ENCODE measurements at places on chromosomes 7 and 10. TPM values are rescaled to one million over a fixed set of nuclear protein-coding genes. Genes with fewer than 3 reads are reported as not detected.

Gene GPR37
- total RNA-seq = not detected

Gene ZPBP
- total RNA-seq = not detected

Gene PPP1R9A
- total RNA-seq = 36.3 TPM

Gene PGAM2
- 555 TPM for total RNA-seq

Gene DRGX
- not detected for total RNA-seq

Gene PAPSS2
- 20.1 TPM for total RNA-seq

Gene FAM25A
- not detected for total RNA-seq

Gene SLC13A1
- not detected for total RNA-seq

DNA sequence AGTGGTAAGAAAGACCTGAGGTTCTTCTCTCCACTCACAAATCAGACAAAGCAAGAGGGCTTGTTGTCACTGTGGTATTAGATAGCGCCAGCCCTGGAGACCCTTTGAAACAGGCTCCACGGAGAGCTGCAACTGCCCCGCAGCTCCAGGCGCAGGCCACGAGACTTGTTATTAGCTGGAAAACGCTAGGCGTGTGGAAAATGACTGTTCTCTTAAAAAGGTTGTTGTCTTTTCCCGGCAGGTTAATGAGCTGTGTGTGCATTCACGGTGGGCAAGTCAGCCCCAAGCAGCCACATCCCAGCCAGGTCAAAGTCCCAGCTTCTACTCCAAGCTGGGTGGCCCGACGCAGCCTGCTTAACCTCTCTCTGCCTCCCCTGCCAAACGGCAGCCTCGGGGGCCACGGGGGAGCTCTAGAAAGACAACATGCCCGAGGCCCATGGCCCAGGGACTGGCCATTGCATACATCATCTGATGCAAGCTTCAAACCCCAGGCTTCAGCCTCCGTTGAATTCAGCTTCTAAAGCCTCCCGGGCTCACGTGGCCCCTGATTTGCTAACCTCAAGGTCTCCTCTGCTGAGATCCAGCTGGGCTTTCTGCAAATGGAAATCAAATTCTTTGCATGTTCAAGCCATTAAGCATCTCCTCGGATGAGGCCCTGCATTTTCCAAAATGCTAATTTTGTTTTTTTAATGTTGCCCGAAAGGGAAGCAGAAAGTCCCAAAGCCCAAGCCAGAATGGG lies 61.3 kb upstream of the DNAAF5 start:
- no peak for DNase-seq

DNA sequence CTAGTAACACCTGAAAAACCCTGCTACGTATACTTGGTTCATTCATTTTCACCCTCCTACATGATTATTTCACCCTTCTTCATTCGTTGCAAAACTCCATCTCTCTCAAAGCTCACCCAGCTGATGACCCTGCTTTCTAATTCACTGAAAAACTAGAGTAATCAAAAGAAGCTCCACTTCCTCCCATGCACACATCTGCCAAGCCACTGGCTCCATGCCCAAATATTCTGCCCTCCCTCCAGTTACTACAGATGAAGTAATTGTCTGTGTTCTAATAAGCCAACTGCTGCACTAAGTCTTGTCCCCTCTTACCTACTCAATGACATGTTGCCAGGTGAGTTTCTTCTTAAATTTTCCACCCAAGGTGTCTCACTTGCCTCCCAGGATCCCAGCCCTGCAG lies 96.9 kb upstream of the CCDC71L start:
- DNase-seq = peak; percentile 24

- DNase-seq = no peak
These were observed 186.2 kb downstream of the DNAJB6 start for GRCh38 chr7:157522954-157523353.

DNA sequence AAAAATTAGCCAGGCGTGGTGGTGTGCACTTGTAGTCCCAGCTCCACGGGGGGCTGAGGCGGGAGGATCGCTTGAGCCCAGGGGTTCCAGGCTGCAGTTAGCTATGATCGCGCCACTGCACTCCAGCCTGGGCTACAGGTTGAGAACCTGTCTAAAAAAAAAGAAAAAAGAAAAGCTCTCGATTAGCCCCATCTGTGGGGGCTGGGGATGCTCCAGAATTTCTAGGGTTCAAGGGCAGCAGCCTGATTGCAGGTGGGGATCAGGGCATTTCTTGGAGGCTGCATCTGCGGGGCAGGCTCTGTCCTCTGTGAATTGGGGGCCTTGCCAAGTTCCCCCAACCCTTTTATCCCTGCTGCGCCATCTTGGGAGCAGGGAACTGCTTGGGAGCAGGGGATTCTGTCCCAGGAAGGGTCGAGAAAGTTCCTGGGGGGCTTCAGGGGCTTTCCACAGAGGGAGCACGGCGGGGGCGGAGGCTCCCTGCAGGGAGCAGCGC lies 651 bp upstream of the ARPC1A start:
- no peak for DNase-seq

- no peak for DNase-seq
These were observed 61.6 kb downstream of the CLEC2L start for GRCh38 chr7:139585042-139585441.

- DNase-seq = no peak
These were observed 97.0 kb downstream of the HGF start for GRCh38 chr7:81672872-81673271.

- no peak for DNase-seq
These were observed 27.9 kb upstream of the SLC35G1 start for GRCh38 chr10:93865794-93866425.

- no peak for DNase-seq
These were observed 41.9 kb upstream of the ACSL5 start for GRCh38 chr10:112332022-112332421.

GRCh38 chr7:128020159-128020558 lies 11.1 kb downstream of the LRRC4 start:
- DNase-seq = no peak

DNA sequence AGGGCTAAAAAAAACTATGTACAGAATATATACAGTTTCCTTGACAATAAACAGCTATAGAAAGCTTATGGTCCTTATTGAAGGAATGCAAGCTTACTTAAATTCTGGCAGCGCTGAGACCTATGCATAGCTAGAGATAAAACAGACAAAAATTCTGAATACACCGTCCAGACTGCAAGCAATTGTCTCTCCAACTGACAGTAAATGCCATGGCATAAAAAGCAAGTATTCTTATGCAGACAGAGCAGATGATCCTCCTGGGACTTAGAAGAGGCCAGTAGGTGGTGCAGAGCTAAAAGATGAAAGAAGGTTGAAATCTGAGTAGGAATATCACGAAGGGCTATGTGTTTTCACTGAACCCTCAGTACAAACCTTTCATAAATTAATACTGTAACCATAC lies 157.0 kb upstream of the CACNA2D1 start:
- no peak for DNase-seq

DNA sequence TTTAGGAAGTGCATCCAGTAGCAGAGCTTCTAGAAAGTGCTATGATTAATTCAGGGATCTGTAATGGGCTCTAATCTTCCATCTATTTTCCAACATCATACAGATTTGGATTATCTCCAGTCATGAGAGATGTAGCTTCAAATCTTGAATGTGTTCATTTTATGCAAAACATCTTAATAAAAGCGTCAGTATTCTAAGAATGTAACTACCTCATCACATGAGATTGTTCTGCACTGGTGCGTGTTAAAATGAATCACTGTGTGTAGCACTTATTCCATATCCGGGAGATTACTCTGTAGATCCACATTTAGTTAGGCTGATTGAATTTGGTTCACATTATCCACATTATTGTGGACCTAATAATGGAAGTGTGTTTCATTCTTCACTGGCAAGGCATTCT lies 344.9 kb upstream of the CHRM2 start:
- no peak for DNase-seq

DNA sequence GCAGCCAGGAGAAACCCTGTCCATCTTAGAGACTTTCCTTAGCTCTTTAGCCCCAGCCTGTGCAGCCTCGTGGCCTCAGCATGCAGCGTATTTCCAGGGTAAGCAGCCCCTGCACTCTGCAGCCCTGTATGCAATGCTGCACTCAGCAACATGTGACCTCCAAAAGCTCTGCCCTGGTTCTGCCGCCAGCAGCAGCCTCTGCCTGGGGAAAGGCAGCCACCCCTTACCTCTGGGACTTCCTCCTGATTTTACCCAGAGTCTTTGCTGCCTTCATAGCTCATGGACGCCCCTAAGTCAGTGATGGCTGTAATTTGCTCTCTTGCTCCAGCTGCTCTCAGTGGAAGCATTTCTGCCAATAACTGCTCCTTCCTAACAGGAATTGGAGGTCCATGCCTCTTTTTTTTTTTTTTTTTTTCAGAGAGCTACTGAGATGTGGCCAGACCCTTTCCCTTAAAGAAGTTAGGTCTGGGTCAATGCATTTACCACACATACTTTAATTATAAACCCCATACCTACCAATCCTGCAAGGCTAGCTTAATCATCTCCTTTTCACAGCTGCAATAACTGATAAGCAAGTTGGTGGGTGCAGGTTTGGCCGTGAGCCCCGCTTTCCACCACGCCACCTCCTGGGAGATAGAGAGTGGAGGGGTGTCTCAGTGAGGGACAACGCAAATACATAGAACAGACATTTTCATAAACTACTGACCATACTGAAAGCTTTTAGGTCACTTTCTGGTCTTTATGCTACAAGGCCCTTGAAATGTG lies 71.7 kb downstream of the RAMP3 start:
- DNase-seq = no peak

DNA sequence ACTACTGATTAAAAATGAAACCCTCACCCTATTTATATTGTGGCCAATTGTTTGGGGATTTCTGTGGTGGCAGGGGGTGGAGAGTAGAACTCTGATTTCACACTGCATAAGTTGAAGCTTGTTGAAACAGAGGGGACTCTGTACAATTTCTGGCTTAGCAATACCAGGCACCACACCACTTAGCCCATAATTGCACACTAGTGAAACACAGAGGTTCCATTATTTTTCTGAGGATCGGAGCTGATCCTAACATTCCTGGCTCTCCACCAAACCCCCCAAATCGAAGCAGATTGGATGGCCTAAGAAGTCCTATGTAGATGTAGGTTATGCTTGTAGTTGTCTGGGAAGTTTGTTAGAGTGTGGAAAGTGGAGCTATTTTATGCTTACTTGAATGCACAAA lies 47.0 kb downstream of the PTN start:
- no peak for DNase-seq

DNA sequence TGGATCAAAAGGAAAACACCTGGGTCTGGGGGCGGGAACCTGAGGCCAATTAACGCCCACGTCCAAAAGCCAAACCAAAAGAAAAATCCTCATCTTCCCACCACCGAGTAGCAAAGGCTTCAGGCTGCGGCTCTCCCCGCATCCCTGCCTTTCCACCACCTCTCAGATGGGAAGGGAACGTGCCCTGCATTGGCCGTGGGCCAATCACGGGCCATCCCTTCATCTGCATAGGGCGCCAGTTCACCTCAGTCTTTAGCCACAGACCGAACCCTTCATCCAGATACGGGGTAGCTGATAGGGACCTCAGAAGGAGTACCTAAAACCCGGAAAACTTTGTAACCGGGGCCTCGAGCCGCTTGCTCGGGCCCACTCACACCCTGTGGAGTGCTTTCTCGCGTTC lies 626 bp downstream of the PRPF18 start:
- no peak for DNase-seq

- no peak for DNase-seq
These were observed 98.8 kb upstream of the CDK1 start for GRCh38 chr10:60679388-60679990.

GRCh38 chr10:57849691-57850357 lies 417.9 kb downstream of the IPMK start:
- no peak for DNase-seq

GRCh38 chr10:71317739-71318138 lies 1.3 kb upstream of the SLC29A3 start:
- DNase-seq = no peak

- DNase-seq = no peak
These were observed 98.0 kb upstream of the GATA3 start for GRCh38 chr10:7956508-7956907.

- DNase-seq = no peak
These were observed 74.6 kb upstream of the PDSS1 start for GRCh38 chr10:26622891-26623290.

DNA sequence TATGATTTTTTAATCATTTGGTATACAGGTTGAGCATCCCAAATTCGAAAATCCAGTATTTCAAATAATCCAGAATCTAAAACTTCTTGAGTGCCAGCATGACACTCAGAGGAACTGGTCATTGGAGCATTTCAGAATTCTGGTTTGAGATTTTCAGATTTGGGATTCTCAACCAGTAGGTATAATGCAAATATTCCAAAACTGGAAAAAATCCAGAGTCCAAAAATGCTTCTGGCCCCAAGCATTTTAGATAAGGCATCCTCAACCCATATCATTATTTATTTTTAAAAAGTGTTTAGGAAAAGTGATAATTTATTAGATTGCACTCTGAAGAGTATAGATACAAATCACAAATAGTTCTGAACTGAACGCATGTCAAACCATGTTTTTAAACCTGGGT lies 120.7 kb downstream of the VPS50 start:
- DNase-seq = no peak

GRCh38 chr10:108358912-108359311 lies 1194.4 kb upstream of the SORCS1 start:
- no peak for DNase-seq

DNA sequence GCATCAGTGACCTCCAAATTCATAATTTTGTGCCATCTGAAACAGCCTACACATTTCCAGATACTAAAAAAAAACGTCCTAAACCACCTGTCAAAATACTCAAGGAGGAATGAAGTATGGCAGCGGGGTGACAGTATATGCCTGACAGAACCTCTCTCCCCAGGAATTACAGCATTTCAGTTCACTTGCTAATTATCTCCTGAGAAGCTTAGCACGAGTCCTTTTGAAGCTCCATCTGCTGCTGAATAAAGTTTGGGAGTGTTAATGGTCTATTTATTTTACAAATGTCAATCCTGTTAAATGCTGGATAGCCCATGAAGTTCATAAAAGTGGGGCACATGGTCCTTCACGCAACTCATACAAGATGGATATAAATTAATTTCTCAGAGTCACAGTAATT lies 29.4 kb upstream of the ANLN start:
- no peak for DNase-seq

Measured in heart left ventricle (tissue), 16 donors.